ENCODE measurements at places on chromosomes 6 and 20.

DNA sequence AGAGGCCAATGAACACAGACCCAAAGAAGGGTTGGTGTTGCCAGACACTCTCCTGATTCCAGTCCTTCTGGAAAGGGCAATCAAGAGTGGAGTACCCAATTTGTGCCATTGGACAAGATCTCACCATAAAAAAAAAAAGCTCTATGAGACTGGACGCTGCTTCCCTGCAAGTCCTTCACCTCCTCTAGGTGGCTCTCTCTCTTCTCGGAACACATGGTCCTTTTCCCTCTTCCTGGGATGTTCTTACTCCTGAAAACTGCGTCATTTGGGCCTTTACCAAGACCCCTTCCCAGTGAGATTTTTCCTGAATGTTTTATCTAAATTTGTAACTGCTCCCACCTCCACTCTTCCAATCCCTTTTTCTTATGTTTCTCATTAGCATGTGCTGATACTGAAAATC lies 280.8 kb downstream of the FOXA2 start:
- DNase-seq: no peak

DNA sequence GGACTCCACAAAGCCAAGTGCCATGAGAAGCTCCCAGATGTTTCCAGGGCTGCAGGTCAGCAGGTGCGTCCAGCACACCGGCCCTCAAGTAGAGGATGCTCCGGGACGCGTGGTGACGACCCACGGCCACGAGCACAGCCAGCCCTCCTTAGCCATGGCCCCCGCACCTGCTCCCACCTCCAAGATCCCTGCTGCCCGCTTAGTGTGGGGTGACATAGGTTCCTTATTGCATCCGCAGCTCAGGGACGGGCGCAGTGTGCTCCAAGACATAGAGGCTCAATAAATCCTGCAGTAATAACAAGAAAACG lies 138.1 kb upstream of the RPS6KA2 start:
- no peak for DNase-seq

GRCh38 chr6:95576998-95577303 lies 384 bp upstream of the MANEA start:
- DNase-seq: no peak

DNA sequence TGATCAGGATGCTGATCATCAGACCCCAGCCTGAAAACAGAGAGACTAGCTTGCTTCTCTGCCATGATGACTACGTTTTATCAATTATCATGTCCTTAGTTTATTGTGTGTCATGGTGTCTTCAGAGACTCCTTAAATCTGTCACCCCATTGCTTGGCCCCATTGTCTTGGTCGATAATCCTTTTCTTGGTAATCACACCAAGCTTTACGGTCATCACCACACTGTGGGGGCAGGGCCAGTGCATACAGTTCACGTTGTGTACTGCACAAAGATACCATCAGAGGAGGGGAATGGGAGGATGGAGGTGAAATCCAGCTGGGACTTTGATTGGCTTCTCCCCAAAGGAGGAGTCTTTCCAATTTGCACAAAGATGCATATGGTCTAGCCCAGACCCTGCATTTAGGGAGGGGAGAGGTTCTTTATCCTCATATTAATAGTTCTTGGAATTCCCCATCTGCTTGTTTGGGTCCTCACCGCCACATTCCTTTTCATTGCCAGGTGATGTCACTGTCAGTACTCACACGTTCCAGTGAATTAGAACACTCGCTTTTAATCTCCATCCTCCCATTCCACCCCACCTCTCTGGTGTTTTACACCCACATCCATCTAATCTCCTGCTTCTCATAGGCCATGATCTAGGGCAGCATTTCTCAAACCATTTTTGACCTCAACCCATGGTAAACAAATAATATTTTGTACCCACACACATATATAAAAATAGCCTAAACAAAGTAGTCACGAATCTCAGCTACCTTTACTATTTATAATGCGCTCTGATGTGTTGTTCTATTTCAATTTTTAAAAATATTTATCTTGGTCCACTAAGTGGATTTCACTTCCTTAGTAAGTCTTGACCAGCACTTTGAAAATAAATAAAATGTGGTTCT lies 5.7 kb downstream of the ETV7 start:
- no peak for DNase-seq

GRCh38 chr6:23910420-23910819 lies 215.6 kb upstream of the NRSN1 start:
- no peak for DNase-seq

GRCh38 chr6:121584586-121585369 lies 149.3 kb downstream of the GJA1 start:
- no peak for DNase-seq

DNA sequence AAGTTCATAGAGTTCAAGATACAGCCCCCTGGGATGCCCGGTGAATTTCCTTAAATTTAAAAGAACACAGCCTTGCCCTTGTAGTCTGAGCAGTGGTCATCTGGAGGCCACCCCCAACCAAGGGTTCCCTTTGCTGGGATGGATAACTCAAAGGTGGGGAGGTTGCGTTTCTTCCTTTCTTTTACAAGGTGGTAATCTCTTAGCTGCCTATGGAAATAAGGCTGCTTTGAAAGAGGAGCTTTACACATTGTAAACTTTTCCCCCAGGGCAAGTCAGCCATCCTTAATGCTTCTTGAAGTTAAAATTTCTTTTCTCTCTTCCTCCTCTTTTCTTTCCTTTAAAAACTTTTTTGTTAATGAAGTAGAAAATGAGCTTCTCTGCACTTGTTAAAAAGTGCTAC lies 71.2 kb upstream of the PRDM1 start:
- DNase-seq: no peak

GRCh38 chr6:71321314-71321713 lies 32.7 kb downstream of the OGFRL1 start:
- DNase-seq: no peak

DNA sequence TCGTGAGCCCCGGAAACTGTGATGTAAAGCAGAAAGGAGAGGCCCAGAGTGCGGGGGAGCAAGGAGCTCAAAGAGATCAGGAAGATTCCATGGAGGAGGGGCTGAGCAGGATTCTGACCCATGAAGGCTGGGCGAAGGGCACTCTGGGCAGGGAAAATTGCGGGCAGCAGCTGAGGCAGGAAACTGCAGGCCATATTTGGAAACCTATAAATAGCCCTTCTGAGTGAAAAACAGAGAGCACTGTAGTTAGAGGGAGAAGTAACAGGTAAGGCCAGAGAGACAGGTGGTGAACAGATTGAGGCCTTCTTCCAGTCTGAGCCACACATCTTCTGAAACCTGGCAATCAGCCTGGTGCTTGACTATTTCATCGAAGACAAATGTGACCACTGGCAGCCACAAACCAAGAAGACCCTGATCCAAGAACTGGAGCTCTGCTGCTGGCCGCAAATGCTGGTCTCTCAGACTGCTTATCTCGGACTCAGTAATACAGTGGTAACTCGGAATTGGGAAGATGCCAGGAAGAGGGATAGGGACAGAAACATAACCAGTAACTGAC lies 14.1 kb upstream of the BEND3 start:
- no peak for DNase-seq

GRCh38 chr6:4102687-4103244 lies 23.8 kb upstream of the FAM217A start:
- DNase-seq: no peak

All from activated CD4-positive, alpha-beta T cell treated with anti-CD3 and anti-CD28 coated beads, Interleukin-2, amount 50 U/mL, for 4 hours (primary cell).